Kidney (tissue), 22 donors: ENCODE measurements at places on chromosomes 3 and 15. TPM values are rescaled to one million over a fixed set of nuclear protein-coding genes. Genes with fewer than 3 reads are reported as not detected.

The FANCD2OS gene
- total RNA-seq, result not detected

The DNAJA4 gene
- total RNA-seq, result 31.1 TPM

DNA sequence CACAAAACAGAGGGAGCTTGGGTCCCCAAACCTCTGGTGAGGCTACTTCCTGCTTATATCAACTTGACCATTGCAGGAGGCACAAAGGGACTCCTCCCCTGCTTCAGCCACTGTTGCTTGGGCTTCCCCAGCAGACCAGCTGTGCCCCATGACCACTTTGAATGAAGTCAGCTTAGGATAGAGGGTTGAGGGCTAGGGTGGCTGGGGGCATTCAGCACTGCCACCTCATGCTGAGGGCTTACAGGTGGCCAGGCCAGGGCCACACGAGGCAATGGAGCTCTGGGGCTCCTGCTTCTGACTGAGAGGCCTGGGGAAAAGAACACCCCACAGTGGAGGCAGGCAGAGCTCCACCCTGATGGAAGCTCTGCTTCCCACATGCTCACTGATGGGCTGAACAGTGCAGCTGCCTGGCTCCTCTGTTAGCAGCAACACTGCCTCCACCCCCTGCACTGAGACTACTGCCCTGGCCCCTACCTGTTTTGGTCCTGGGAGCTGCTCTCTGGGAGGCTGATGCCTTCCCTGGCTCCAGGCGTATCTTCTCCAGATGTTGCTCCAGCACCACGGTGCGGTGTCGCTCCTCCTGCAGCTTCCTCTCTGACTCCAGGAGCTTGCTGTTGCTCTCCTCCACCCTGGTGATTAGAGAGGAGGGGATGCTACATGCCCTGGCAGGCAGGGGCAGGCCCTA is 10.2 kb upstream of the HHATL start:
- no peak for DNase-seq

DNA sequence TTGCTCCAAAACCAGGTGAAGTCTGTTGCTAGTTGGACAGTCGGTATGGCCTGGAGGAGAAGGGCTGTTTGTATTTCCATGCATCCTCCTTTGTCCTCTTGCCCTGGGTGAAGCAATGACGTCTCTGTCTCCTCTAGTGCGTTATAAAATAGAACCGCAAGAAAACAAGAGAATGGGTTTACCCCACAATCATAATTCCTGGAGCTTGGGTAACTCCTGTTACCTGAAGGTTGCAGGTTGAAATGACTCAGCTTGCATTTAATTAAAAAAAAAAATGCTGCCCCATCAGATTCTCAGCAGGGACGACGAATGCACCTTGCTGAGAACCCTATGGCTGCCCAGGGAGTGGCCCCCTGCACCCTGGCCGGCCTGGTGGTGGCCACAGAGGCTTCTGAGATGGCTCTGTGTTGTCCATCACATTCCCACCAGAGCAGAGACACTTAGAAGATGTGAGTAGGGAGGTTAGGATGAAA is 228.2 kb upstream of the BHLHE40 start:
- no peak for DNase-seq

The CFAP44 gene
- total RNA-seq, result 11.0 TPM

The PIGZ gene
- 3.5 TPM for total RNA-seq

DNA sequence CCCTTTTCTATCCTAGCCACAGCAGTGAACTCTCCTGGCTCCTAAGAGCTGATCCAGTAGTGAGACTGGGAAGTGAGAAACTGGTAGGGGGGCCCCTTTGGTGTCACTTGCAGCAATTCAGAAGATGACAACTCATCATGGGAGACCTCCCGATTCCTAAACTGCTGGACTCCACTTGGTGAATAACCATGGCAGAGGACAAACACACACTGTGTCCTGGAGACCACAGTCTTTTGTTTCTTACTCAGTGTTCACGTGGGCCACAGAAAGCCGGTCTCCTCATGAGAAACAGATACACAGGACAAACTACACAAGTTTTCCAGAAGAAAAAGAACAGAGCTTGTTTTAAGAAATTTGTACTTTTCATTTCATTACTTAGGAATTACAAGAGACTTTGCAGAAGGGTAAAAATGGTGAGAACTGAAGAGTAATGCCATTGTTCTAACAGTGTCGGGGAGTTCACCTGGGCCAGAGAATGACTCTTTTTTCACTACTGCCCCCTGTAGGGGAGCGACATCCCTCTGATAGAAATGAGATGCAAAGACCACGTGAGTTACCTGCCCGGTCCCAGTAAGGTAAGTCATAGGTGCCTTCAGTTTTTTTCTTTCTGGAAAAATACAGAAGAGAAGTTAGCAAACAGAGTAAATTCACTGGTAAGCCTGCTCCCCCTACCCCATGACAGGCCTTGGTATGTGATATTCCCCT is 38.1 kb downstream of the ST3GAL6 start:
- DNase-seq, result no peak

The PCSK6 gene
- total RNA-seq, result 7.3 TPM

DNA sequence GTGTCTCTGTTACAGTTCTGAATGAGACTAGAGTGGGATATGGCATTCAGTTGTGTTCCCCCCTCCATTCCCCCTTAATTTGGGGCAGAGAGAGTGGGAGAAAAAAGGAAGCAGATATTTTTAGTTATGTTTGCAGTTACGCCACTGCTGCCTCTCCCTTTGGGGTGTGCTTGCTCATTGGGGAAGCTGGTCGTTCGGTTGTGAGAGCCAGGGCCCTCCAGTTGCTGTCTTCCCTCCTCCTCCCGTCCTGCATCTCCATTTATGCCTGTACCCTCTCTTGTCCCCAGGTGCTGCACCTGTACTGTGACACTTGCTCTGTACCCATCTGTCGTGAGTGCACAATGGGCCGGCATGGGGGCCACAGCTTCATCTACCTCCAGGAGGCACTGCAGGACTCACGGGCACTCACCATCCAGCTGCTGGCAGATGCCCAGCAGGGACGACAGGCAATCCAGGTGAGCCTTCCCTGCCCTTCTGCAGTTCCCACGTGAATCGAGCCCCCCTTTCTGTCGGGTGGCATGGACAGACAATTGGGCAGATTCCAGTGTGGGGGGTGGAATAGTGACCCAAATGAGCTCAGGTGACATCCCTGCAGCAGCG is 55.8 kb downstream of the TRIM71 start:
- DNase-seq, result no peak

The RTP1 gene
- total RNA-seq, result not detected

GRCh38 chr15:96564546-96564945 is 234.0 kb downstream of the NR2F2 start:
- DNase-seq, result no peak

- DNase-seq, result no peak
Measured at GRCh38 chr15:94026458-94027304, 204.7 kb upstream of the MCTP2 start.

The ECT2 gene
- 15.5 TPM for total RNA-seq

The IL5RA gene
- 1.1 TPM for total RNA-seq

The CPNE9 gene
- total RNA-seq, result 0.16 TPM

The CMTM7 gene
- 38.2 TPM for total RNA-seq

GRCh38 chr15:74783072-74783807 is 1.4 kb downstream of the CSK start:
- no peak for DNase-seq

The PHLDB2 gene
- total RNA-seq, result 85.6 TPM

- peak; percentile 82 for DNase-seq
Measured at GRCh38 chr3:150917951-150918350, 12.7 kb upstream of the MINDY4B start.

- DNase-seq, result no peak
Measured at GRCh38 chr3:156910022-156910421, 83.9 kb downstream of the LEKR1 start.

DNA sequence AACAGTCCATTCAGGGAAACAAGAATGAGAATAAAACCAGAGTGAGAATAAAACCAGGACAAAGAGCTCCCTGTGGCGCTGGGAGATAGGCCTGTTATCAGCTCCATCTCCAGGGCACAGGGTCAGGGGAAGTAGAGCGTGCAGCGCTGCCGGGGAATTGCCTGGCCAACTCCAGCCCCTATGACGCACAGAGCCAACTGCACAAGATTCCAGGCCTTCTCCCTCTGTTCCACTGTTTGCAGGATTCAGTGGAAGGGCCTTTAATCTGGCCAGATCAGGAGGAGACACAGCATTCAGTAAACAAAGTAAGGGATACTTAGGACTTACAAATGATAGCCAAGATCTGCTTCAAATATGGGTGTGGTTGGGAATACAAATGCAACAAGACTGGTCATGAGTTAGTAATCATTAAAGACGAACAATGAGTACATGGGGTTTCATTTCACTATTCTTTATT is 49.4 kb downstream of the ITGB5 start:
- no peak for DNase-seq

- DNase-seq, result no peak
Measured at GRCh38 chr3:135154186-135154585, 359.1 kb downstream of the EPHB1 start.

DNA sequence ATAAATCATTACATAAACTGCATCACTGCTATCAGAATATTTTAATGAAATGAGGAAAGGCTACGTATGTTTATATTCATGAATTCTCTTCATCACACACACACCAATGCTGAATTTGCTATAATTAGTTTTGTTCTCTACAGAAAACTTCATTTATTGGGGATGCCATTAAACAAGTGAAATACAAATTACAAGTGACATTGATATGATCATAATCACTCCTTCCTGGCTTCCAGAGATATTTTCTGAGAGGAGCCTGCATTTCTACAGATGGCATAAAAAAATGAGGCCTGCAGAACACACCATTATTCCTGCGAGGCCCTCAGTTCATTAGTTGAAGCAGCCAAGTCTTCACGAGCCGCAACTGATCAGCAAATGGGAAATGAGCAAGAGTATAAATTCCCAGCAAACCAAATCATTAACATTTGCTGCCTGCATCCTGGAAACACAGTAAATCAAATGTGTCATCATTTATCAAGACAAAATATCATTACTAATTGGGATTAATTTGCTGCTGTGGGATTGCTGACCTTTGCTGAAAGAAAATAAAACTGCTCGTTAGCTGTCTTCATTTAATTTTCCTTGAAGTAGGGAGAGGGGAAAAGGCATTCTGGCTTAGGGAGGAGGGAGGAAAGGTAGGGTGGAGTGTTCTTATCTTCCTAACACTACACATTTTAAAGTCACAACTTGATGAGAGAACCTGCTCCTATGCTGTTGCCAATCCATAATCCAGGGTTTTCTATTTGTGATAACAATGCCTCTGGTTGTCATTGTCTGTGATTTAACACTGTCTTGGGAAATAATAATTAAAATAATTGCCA is 921.9 kb downstream of the SQOR start:
- DNase-seq, result peak; percentile 6
